ENCODE measurements at places on chromosomes 7 and 10. TPM values are rescaled to one million over a fixed set of nuclear protein-coding genes. Genes with fewer than 3 reads are reported as not detected.
A peak's percentile ranks its signal among the peaks of the same experiment; 100 is the strongest.

DNA sequence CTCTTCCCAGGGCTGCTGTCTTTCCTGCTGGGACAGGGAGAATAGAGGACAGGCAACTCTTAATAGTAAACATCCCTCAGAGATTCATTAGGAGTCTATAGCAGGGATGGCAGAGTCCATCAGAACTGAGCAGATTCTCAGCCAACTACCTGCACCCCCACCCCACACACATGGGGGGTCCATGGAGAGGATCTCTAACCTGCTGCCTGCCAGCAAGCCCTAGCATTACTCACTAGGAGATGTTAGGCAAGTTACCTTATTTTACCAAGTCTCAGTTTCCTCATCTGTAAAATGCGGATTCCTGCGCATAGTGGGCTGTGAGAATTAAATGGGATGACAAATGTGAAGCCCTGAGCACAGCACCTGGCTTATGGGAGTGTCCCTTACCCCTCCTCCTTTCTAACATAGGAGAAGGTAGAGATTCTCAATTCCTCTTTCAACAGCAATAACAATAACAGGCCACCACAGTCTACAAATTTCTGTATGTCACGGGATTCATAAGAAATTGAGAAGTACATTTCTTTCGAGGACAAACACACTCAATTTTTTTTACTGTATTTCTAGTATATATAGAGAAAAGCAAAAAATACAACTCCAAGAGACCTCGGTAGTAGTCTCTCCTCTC, 23.8 kb upstream of the WDR11 start:
- no peak for DNase-seq

DNA sequence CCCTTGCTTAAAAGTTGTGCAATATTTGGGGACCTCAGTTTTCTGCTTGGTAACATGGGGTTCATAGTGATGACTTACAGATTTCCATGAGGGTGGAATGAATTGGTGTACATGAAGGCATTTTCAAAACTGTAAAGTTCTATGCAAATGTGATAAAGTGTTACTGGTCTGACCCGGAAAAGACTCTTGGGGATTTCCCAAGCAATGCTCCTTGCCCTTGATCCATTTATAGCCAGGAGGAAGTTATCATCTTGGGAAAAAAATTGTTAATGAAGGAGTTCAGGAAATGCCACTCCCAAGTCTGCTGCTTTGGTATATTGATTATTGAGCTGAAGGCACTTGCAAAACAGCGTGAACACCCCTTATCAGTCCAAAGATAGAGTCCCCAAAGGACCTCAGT, 96.3 kb upstream of the ZPBP start:
- DNase-seq, result no peak

EIF5AL1 gene
- total RNA-seq, result 0.11 TPM

- no peak for DNase-seq
Measured at GRCh38 chr10:30467651-30468338, 33.8 kb downstream of the MAP3K8 start.

GRCh38 chr7:84092207-84092606, 102.4 kb downstream of the SEMA3A start:
- DNase-seq, result no peak

DNA sequence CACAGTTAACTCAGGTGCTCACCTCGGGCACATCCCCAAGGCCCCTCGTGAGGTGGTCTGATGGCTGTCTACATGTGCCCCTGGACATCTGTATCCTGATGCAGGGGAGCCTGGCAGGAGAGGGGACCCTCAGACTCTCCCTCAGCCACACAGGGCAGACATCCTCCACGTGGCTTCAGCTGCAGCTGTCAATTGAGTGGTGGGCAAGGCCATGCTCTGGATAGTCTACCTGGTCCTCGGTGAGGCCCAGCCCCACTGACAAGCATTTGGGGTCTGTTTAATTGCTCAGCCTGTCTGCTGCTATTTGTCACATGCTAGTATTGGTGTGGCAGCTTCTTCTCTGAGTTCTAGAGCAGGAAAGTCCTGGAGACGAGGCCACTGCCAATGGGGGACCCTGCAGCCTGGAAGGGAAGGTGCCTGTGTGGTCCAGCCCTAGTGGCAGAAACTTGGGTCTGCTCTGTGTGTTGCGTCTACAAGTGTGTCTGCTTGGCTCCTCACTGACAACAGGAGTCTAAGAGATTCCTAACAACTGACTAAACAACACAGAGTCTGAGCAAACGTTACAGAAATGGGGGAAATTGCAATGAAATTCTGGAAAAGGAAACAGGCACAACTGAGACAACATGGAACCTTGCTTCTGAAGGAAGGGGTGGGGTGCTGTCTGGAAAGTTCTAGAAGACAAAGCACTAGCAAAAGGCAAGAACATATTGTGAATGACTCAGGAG, 59.3 kb upstream of the IGFBP3 start:
- no peak for DNase-seq

DNA sequence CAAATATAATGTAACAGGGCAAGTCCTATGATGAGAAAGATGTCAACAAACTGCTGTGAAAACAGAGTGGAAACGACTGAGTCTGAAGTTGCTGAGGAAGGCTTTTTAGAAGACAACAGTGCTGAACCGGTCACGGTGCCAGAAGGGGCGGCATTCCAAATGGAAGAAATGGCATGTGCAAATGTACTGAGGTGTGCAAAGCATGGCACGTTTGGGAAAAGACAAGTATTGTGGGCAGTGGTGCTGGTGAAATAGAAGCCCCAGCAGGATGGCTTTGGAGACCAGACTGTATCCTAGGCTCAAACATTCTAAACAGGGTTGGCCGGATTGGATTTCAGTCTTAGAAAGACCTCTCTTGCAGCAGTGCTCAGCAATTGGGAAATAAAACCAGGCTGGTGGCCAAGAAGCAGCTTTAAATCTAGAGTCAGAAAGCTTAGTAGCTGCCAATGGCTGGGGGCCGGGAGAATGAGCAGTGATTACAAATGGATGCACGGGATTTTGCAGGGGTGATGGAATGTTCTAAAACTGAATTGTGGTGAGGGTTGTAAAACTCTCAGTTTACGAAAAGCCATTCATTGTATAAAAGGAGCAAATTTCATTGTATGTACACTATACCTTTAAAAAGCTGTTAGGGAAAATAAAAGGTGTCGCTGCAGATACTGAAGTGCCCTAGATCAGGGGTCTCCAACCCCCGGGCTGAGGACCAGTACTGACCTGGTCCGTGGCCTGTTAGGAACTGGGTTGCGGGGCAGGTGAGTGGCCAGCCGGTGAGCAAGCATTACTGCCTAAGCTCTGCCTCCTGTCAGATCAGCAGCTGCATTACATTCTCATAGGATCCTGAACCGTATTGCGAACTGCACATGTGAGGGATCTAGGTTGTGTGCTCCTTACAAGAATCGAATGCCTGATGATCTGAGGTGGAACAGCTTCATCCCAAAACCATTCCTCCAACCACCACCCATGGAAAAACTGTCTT, 141.6 kb downstream of the HIBADH start:
- DNase-seq, result peak; percentile 13

DNA sequence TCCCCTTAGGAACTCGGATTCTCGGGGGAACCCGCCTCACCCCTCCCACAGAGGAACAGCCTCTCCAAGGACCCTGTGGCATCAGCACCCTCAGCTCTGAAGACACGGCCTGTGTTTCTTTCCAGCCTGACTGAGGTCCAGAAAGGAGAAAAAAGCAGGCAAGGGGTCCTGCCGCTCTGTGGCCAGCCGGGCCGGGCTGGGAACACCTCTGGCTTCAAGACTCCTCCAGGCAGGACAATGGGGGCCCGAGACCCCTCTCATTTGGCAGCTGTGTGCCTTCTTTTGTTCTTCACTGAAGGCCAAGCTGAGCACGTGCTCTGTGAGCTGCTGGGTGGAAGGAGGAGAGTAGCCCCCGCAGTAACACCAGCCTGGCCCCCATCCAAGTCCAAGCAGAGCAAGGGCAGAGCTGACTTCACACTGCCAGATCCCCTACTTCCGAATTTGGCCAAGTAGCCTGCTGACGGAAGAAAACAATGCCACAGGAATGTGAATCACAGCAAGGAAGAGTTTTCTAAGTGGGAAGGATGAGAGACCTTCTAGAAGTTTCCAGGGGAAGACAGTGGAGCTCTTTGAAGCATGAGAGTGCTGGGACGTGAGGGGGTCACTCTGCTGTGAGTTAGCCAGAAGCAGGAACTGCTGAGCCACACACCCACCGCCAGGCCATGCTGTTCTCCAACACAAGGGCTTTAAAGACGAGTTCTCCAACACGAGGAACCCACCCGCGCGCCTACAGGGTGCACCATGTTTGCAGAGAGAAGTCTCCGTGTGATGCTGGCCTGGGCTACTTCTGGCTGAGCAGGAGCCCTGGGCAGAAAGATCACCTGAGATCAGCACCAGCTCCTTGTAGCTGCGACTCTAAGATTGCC, 3.1 kb downstream of the CNPY1 start:
- no peak for DNase-seq

DNA sequence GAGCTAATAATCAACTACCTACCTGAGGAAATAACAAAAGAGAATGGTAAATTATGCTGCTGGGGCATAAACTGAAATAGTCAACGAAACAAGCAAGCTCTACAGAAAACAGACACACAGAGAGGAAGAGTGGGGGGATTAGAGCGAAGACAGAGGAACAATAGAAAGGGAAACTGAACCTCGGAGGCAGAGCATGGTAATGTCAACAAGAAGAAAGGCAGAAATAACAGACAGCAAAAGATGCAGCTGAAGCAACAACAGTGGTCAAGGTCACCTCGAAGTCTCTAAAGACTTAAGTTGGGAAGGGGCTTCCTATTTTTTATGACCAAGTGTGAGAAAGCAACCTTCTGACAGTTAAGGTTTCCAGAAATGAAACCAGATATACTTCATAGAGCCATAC, 177.0 kb downstream of the ZNF438 start:
- no peak for DNase-seq

HOXA1 gene
- 2.1 TPM for total RNA-seq

GRCh38 chr10:121536310-121536913, 61.8 kb downstream of the FGFR2 start:
- no peak for DNase-seq

DNA sequence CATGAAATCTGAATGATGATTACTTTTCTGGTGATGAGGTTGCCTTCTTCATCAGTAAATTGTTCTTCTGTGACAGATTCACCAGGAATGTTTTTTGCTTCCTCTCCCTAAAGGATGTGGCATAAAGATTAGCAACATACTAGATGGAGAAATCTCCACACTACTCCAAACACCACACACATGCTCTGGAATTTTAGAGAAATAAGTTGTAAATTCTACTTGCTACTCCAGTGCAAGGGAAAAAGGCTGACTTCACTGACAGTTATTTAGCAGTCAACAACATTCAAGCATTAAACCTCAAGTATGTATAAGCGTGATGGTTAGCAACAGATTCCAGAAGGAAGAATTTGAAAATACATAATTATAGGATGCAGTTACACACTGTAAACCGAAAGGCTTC, 137.9 kb upstream of the CCDC6 start:
- DNase-seq, result no peak

GRCh38 chr7:131899271-131900030, 343.0 kb upstream of the PODXL start:
- no peak for DNase-seq

GRCh38 chr10:79270466-79271246, 76.6 kb upstream of the PPIF start:
- DNase-seq, result no peak

- DNase-seq, result no peak
Measured at GRCh38 chr10:60827791-60828488, 49.7 kb downstream of the CDK1 start.

SPDYE1 gene
- not detected for total RNA-seq

GRCh38 chr7:47149208-47149839, 432.6 kb downstream of the TNS3 start:
- DNase-seq, result no peak

DNA sequence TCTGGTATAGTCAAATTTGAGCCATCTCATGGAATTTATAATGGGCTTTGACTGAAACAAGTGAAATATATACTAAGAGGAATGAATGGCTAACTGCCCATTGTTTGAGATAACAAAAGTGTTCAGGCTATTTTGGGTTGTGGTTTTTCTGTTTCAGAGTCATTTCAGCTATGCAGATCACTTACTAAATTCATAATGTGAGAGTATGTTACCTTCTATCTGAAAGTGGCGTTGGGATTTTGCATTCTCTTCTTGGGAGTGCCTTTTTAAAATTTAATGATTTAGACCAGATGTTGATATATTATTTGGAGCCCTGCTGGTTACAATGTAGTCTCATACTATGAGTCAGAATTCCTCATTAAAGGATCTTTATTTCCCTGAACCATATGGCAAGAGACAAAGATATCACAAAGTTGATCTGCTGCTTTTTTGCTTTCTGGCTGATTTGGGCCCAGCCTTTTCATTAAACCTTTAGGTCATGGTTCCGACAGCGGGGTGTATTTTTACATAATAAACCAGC, 10.4 kb downstream of the VCL start:
- DNase-seq, result no peak

ZNF804B gene
- not detected for total RNA-seq

GJD4 gene
- total RNA-seq, result not detected

GRCh38 chr7:353746-354325, 63.9 kb downstream of the FOXL3 start:
- peak; percentile 72 for DNase-seq

- no peak for DNase-seq
Measured at GRCh38 chr10:120400601-120401000, 56.4 kb upstream of the PLPP4 start.

DNA sequence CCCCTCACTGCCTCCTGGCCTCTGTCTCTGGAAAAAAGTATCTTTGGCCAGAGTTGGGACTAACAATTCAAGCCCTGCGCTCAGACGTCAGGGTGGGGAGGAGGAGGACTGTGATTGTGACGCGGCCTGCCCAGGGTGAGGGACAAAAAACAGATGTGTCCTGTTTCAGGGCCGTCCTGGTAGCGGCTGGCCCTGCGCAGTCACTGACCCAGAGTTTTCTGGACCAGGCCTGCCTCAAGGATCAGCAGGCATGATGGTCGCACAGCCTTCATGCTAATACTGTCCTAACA, 110.1 kb downstream of the CYTH3 start:
- DNase-seq, result no peak

DNA sequence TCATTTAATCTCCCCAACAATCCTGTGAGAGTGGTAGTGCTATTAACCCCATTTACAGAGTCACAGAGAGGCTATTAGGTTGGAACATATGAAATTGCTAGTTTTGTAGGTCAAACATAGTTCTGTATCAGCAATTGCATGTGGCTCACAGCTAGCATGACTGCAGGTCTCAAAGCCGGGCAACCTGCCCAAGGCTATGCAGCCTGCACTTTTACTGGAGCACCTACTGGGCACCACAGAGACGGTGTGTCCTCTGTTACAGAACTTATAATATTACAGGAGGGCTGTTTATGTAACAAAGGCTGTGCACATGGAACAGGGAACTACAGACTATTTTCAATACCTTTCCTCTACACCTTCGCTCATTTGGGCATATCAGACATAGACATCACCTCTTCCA, 355.8 kb downstream of the RPS24 start:
- DNase-seq, result no peak

ETV1 gene
- total RNA-seq, result 47.4 TPM

HDAC9 gene
- total RNA-seq, result 11.3 TPM

CLRN3 gene
- not detected for total RNA-seq

GRCh38 chr7:137878333-137878961, 31.7 kb upstream of the DGKI start:
- peak; percentile 28 for DNase-seq

DNA sequence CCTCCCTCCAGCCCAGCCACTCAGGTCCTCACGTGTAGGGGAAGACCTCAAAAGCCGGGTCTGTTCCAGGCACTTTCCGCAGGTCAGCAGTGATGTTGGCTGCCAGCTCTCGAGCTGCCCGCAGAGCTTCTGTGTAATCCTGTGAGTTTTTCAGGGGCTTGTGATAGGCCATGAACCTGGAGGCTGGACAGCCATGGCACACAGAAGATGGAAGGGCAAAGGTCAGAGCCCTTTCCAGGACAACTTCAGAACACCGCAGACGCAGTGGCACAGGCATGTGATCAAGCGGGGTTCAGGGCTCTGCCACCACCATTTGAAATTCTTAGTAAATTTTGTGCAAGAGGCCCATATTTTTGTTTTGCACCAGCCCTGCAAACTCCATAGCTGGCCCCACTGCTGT, 24.0 kb downstream of the NPC1L1 start:
- DNase-seq, result no peak

All from upper lobe of left lung (tissue), 6 donors.